Hippocampal formation (tissue), 2 donors: ENCODE measurements at places on chromosomes 13 and 19.

DNA sequence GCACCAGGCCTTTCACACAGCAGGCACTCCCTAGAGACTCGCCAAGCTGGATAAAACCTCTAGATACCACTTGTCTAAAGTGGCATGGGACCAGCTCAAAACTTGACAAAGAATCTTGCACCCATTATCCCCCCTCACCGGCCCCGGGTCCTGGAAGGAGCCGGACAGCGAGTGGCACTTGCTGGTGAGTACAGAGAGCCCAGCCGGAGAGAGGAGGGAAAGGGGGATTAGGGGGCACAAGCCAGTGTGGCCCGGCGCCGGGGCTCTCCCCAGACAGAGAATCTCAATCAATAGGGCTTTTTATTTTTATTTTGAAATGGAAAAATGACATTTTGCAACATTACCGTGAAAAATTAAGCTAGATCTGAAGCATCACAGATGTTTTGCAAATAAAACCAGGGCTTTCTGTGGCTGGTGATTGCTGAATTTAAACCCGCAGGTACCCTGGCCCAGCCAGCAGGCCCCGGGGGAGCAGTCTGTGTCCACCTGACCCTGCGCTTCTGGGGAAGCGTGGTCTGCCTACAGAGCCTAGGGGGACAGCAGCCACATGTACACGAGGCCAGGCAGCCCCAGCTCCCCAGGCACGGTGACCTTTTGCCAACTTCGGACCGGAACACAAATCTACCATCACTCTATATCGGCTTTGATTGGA lies 10.0 kb upstream of the VSTM2B start:
- DNase-seq = no peak

- DNase-seq = no peak
These were observed 88.7 kb upstream of the PCDH9 start for GRCh38 chr13:67318860-67319259.

DNA sequence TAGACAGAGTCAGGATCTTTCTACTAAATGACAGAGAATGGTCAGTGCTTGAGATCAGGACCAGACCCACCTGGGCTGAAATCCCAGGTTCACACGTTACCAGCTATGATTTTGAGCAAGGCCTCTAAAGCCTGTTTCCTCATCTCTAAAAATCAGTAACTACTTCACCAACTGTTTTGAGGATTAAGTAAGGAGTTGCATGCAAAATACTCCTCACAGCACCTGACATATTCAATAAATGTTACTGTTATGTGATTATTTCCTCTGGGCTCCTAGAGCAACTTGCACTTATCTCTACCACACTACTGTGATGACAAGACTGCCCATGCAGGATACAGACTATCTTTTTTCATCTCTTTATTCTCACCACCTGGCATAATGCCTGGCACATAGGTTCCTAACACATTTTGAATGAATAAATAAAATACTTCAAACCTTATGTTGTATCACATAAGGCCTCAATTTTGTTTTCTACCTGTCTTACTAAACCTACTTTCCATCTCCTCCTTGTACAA lies 1.8 kb downstream of the KATNAL1 start:
- no peak for DNase-seq

GRCh38 chr13:35961002-35961401 lies 170.2 kb downstream of the DCLK1 start:
- no peak for DNase-seq

DNA sequence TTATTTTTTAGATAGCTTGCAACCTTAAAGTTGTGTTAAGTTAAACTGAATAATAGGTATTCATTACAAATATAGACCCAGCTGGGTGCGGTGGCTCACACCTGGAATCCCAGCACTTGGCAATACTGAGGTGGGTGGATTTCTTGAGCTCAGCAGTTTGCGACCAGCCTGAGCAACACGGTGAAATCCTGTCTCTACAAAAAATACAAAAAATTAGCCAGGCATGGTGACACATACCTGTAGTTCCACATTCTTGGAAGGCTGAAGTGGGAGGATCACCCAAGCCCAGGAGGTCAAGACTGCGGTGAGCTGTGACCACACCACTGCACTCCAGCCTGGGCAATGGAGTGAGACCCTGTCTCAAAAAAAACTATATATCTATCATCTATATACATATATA lies 386.5 kb downstream of the PCDH17 start:
- DNase-seq = no peak
